ENCODE measurements at places on chromosomes 4 and X.

DNA sequence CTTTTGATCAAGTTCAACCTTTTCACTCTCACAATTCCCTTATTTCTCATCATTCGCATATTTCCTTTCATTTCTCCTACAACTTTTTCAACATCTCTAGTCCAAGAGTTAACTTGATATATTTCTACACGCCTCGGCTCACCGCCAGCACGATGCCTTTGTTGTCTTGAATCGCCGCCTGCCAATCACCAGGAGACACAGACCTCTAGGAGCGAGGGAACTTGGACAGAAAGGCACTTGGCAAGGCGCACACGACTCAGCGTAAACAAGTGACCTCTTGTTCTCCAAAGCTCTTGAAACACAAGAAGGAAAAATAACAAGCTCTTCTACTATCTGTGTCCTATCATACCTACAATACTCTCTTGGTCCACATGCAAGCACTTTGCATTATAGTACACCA is 27.1 kb upstream of the RBMX start:
- no peak for DNase-seq

DNA sequence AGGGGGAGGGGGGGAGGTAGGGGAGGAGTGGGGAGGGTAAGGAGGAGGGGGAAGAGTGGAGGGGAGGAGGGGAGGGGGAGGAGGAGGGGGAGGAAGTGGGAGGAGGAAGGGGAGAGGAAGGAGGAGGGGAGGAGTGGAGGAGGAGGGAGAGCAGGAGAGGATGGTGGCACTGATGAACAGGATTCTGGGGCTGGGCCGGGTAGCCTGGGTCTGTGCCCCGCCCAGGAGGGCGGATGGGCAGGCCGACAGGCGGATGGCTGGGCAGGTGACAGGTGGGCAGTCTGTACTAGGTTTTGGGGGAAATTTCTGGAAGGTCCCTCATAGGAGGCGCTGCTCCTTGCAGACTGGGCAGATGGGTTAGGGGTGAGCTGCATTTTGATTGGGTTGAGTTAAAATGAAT is 66.0 kb upstream of the ADRA2C start:
- DNase-seq: no peak

- no peak for DNase-seq
Measured at GRCh38 chr4:16100833-16101232, 17.0 kb upstream of the PROM1 start.

- no peak for DNase-seq
Measured at GRCh38 chrX:108123591-108124366, 32.2 kb downstream of the ATG4A start.

- no peak for DNase-seq
Measured at GRCh38 chr4:83146841-83147240, 32.3 kb upstream of the PLAC8 start.

DNA sequence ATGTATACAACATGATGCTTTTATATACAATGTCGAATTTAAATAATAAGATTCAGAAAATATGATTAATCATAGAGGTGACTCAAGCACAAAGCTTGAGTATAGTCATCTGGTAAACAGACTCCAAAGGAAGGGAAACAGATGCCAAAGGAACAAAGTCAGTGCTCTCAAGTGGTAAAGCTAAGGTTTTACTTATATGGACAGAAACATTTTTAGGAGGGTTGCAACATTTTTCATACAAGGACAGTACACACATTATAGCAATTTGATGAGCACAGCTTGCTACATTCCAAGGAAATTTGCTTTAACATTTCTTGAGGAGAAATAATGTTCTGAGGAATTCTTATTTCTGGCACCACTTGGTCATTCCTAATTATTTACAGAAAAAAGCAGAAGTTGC is 333.4 kb upstream of the AADAT start:
- no peak for DNase-seq

DNA sequence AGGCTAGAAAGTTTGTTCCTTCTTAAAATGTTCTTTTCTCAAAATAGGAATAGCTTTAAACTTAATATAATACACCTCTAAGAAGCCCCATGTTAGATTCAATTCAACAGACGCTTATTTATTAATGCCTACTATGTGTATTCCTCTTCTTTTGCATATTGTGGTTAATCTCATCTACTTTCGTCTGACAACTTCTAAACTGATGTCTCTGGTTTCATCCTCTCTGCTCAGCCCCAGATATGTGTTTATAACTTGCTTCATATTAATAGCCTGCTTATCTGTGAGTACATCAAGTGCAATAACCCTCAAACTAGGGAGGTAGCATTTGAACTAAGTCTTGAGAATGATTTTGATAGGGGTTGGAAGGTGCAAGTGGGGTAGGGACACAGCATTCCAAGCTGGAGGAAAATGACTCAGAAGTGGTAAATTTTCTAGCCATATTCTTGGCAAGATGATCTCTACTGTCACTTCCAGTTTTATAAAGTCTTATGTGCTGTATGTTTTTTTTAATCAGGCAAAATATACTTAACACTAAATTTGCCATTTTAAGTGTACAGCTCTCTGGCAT is 37.0 kb downstream of the STK26 start:
- DNase-seq: no peak

GRCh38 chrX:125289920-125290319 is 29.8 kb upstream of the TEX13C start:
- no peak for DNase-seq
